ENCODE measurements at places on chromosomes 16 and 17. TPM values are rescaled to one million over a fixed set of nuclear protein-coding genes. Genes with fewer than 3 reads are reported as not detected.

Gene CES1
- total RNA-seq, result 95.9 TPM

- peak; percentile 84 for DNase-seq
Observed at GRCh38 chr17:38352245-38353085, 821 bp downstream of the SOCS7 start.

DNA sequence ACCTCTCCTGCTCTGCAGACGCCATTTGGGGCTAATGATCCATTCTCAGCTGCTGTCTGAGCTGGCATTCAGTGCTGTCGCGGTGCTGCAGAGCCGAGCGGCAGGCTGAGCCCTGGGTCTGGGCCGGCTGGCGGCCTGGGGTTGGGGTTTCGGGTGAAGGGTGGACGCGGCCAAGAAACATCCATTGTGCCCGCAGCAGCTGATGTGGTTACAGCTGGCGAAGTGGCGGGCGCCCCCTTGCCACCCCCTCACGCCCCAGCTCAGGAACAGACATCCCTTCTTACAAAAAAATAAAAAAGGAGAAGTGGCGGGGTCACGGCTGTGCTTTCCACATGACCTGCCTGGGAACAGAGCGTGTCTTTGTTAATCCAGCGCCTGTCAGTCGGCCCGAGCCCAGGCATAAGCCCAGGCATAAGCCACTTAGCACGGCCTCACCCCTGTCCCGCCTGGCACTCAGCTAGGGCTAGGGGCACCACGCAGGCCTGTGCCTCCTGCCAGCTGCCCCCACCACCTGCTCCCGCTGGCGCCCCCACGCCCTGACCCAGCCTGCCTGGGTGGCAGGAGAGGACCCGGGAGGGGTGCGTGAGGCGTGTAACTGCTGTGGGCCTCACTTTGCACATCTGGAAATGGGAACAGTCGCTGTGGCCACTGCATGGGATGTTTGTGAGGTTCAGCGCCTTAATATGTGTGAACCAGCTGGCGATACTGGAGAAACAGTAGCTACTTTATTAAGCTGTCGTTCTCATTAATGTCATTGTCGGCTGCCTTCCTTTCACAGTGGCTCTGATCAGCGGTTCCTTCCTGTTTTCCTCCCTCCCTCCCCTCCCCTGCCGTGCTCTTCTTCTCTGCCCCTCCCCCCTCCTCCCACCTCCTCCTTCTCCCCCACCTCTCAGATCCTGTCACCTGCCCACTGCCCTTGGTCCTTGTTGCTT is 197.7 kb upstream of the CIBAR2 start:
- no peak for DNase-seq

Gene C1QTNF1
- total RNA-seq, result 261 TPM

DNA sequence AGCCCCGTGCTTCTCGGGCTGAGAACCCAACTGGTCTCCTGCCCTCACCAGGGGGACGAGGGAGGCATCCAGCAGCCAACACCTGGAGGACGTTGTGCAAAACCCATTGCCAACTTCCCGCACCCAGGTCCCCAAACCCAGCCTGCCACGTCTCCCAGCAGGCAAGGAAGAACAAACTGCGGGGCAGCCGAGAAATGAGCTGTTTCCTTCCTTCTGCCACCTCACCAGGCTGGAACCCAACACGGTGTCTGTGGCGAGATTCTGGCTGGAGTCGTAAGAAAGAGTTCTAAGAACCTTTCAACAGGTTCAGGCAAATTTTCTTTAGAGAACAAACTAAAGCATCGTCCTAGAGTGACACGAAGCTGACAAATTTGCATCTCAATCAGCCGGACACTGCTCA is 3.6 kb downstream of the SLC43A2 start:
- no peak for DNase-seq

Gene HNF1B
- total RNA-seq, result not detected

GRCh38 chr17:27602721-27603420 is 28.1 kb upstream of the LGALS9 start:
- peak; percentile 93 for DNase-seq

DNA sequence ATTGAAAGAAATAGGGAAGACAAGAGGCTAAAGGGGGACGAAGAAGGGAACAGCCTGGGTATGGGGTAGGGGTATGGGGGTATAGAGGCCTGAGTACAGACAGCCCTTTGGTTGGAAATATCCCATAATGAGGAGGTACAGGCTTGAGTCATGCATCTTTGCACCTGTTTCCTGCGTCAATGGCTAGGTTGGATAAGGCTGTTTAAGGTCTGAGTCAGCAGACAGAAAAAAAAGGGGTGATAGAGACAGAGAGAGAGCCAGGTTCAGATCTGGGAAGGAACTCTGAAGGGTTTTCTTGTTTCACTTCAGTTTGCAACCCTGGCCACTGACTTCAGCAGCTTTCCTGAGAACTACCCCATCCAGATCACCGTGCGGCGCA is 8.5 kb downstream of the FNDC8 start:
- no peak for DNase-seq

DNA sequence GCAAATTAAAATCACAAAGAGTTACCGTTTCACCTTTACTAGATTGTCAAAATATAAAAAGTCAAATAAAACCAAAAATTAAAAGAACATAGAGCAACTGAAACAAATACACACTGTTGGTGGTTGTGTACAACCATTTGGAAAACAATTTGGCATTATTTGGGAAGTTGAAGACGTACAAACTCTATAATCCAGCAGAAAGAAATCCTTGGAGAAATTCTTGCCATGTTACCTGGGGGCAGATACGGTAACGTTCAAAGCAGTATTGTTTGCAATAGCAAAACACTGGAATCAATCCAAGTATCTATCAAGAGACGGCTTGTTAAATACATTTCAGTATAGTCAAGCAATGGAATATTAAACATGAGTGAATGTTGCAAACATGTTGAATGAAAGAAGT is 56.7 kb downstream of the TBX4 start:
- no peak for DNase-seq

GRCh38 chr17:71180801-71181385 is 939.9 kb upstream of the SOX9 start:
- DNase-seq, result no peak

- no peak for DNase-seq
Observed at GRCh38 chr16:67356396-67356795, 29.8 kb downstream of the LRRC36 start.

GRCh38 chr17:44408786-44409185 is 19.3 kb upstream of the ITGA2B start:
- no peak for DNase-seq

Gene EARS2
- total RNA-seq, result 9.9 TPM

Gene POLR2C
- total RNA-seq, result 39.4 TPM

DNA sequence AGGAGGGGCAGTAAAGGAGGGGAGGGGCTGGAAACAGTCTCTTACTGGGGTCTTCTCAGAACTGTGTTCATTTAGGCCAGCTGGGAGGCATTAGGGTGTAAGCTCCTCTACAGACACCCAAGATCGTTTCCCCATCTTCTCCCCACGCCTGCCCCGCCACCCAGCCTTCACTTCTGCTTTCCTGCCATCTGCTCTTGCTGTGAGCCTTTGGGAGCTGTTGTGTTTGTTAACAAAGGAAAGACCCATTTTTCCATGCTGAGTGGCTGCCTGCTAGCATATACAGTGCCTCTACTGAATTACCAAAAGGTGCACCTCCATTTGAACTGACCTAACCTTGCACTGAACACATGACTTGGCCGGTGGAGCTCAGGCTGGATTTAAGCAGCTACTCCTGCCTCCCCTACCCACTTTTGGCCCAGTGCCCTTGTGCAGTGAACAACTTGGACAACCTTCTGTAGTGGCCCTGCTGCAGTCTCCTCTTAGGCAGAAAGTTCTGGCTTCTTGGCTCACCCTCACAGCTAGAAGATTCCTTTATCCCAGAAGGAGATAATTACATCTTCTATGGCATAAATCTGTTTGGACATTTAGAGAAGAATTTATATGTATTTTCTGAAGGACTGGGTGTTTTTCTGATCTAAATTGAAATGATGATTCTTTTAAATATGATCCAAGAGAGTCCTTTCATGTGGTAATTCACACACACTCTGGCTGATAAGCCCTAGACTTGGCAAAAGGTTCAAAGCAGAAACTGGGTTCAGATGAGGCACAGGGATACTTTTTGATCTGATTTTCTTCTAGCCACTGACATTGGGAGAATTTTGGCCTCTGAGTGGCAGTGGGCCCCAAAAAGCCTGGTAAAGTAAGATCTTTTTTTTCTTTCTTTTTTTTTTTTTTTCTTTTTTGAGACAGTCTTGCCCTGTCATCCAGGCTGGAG is 81.9 kb upstream of the HNF1B start:
- DNase-seq, result no peak

Gene RNF222
- total RNA-seq, result not detected

- peak; percentile 86 for DNase-seq
Observed at GRCh38 chr16:75433732-75434413, 570 bp upstream of the CFDP1 start.

DNA sequence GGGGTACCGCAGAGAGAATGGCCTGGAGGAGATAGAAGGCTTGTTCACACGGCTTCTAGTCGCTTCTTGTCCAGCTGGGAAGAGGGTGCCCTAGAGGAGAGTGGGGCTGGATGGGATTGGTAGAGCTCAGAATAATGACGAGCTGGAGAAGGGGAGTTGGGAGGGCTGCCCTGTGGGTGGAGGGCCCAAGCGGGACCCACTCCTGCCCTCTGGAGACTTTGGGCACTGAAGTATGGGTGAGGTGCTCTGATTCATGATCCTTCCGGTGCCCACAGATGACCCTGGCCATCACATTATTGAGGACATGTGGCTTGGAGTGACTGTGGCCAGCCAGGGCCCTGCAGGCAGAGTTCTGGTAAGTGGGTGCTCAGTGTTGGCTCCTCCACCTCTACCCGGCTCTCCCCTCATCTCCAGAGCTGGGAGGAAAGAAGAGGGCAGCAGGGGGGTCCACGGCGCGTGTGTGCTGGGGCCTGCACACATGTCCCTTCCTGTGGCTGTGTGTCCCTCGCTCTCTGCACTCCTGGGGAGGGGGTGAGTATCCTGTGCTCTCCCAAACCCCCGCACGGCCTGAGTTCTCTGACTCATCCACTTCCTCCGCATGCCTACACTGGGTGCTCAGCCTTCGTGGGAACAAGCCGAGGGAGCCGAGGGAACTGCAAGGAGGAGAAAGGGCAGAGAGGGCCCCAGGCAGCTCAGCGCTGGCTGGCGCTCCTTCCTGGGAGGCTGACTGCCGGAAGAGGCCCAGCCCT is 8.5 kb downstream of the ITGA3 start:
- no peak for DNase-seq

Gene VMO1
- total RNA-seq, result 3.4 TPM

- DNase-seq, result no peak
Observed at GRCh38 chr17:50935221-50935995, 69.3 kb upstream of the TOB1 start.

- peak; percentile 75 for DNase-seq
Observed at GRCh38 chr16:73066927-73067670, 19.2 kb upstream of the ZFHX3 start.

Gene PRR15L
- total RNA-seq, result not detected

DNA sequence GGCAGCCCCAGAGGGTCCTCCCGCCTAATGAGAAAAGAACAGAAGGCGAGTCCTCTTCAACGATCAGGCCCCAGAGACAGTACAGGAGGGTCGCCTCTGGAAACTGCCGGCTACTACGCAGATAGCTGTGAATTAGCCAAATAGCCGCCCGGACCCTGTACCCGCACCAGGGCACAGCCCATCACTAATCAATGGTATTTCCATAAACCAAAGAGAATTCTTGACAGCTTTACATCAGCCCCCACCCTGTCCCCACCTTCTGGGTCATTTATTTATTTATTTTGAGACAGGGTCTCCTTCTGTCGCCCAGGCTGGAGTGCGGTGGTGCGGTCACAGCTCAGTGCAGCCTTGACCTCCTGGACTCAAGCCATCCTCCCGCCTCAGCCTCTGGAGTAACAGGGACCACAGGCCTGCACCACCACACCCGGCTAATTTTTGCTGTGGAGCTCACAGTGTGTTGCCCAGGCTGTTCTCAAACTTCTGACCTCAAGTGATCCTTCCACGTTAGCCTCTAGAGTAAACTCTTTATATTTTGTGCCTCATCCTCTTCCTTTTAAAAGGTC is 805 bp upstream of the CLCN7 start:
- DNase-seq, result no peak

Gene FOXN1
- total RNA-seq, result not detected

DNA sequence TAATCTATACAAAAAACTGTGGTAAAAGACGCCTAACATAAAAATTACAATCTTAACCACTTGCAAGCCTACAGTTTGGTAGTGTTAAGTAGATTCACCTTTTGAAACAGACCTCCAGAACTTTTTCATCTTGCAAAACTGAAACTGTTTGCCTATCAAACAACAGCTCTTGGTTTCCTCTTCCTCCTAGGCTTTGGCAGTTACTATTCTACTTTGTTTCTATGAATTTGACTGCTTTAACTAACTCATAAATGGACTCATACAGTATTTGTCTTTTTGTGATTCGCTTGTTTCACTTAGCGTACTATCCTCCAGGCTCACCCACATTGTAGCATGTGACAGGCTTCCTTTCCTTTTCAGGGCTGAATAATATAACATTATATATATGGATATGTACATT is 97.0 kb downstream of the PRKCA start:
- DNase-seq, result no peak
